ENCODE measurements at places on chromosomes 13 and 19.

DNA sequence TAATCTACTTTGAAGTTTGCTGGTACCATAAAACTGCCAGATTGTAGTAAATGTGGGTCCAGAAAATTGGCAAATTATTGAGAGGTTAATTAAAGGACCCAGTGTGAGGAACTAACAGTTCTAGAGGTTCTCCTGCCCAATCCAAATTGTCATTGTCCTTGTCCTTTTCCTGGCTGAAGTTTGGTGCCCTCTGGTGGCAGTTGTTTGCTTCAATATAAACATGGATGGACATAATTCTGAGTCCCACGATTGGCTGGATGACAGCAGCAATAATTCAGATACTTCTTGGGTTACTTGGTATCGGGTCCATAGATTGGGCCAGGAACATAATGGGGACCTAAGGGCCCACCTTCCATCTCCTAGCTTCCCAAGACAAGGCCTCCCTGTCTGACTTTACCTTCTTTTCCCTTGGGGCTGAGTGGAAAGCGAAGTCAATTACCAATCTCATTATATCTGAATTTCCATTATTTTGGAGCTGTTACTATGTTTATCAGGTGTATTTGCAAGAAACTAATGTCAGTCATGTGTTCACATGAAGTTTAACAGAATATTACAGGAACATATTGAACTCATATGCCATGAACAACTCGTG, 33.8 kb upstream of the GARRE1 start:
- peak; percentile 81 for DNase-seq

DNA sequence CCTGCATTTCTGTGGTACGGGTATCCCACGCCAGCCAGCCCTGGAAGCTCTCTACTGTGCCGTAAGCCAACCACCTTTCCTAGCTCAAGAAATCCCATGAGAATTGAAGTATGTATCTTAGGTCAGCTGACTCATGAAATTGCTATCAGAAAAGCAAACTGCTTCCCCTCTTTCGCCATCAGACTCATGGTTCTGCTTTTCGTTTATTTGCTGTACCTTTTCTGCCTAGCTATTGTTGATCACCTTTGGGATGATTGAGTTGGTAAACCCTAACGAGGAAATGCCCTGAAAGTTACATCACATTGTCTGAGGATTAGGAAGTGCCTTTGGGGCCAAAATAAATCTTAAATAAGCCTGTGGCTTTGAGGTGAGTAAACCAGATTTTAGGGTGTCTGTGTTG, at the start of gene ADGRE3:
Gene ADGRE3 (minus strand): TSS at position 81 of the 400 bp plus-strand sequence. CDS start 74 bp downstream, at position 7.
- no peak for DNase-seq

- no peak for DNase-seq
These were observed 59.8 kb upstream of the RCBTB2 start for GRCh38 chr13:48592688-48593049.

- DNase-seq, result no peak
These were observed 592.0 kb upstream of the SLITRK5 start for GRCh38 chr13:87078947-87079795.

GRCh38 chr13:94177041-94177440, 302.4 kb downstream of the DCT start:
- DNase-seq, result no peak

DNA sequence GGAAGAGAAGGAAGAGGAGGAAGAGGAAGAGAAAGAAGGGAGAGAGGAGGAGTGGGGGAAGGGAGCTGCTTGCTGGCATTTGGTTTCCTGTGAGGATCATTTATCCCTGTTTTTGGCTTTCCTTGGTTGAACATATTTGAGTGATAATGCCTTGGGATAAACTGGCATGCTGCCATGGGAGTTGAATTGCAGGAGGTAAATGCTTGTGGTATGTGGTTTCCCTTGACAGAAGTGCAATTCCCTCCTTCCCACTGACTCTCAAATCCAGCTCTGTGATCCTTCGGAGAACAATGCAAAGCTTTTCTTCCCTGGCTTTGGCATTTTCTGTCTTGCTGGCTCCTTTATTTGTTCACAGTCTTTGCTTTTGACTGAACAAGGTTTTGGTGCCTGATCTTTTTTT, 27.2 kb upstream of the CBY2 start:
- DNase-seq, result peak; percentile 68

DNA sequence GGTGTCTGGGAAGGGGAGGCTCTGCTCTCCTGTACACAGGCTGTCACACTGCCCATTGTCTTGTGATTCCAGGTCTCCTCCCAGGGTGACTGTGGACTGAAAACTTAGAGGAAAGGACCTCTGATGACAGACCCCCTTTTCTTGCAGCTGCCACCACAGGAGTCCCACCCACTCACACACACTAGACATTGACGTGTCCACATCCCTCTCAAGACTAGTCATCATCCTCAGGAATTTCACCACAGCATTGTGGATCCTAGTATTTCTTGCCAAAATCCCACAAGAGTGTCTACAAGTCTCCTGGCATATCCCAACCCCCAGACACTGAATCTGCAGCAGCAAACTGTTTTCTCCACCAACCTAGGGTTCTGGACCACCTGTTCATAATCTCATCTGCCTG, 5.3 kb downstream of the ZNF85 start:
- DNase-seq, result peak; percentile 54

GRCh38 chr19:40461669-40462221, 3.8 kb downstream of the BLVRB start:
- no peak for DNase-seq

Data from fibroblast of pulmonary artery (primary cell).